Activated CD4-positive, alpha-beta T cell treated with anti-CD3 and anti-CD28 coated beads for 36 hours (primary cell): ENCODE measurements at places on chromosomes 4 and X.

DNA sequence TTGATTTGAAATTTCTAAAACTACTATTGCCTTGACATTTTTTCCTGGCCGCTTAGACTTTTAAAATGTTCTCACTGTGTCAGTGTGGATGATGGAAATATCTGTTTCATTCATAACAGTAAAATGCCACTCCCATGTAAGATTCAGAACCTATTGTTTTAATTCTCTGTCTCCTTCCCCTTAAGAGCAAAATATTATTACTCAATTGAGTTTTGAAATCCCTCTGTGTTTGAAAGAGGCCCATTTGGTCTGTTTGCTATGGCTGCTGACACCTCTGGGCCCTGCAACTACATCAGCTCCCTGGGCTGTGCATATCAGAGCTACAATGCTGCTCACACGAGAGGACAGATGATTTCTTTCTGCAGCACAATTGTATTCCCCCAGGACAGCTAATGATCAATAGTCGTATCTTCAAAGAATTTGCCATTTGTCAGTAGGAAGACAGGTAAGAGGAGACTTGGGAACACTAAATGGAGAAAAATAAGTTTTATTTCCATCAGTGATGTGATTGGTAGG, 388.0 kb upstream of the GALNT7 start:
- DNase-seq, result no peak

DNA sequence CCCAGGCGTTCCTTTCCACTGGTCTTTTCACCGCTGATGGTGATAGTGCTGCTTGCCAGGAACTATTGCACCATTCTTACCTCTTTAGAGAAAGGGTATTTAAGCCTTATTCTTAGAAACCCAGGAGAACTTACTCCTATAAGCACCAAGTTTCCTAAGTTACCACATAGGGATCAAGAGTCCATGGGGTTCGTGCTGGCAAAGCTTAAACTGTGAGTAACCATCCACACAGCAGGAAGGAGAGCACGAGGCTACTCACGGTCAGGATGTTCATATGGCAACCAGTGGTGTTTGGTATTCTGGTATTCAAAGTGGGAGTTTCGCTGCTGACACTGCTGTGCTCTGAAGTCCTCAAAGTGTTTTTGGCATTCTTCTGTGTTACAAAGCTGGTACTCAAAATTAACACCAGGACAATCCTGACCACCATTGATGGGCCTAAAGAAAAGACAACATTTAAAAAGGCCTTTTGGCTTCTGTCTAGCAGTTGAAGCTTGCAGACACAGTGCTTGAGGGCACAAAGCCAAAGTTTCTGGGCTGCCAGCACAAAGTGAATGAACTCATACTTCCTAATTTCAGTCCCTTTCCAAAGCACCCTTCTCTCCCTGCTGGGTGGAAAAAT, 256.9 kb downstream of the ADAMTS3 start:
- DNase-seq, result no peak

- DNase-seq, result peak; percentile 49
Measured at GRCh38 chr4:40193016-40193571, 3.7 kb upstream of the RHOH start.

DNA sequence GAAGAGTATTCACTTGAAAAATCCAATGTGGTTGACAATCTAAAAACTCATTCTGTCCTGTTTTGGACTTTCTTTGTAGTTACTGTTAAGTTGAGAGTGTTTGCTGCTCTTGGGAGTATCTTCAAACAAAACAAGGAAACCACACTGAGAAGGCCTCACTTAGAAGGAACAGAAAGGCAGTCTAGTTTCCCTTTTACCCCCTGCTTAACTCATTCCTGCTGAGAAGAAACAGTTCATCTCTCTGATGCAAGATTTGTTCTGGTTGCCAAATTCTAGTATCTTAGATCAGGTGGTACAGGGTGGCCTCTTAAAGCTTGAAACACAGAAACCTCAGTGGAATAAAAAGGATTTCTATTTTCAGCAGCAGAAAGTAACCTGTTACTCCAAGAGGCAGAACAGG, 41.4 kb downstream of the GUCY2F start:
- DNase-seq, result no peak
